ENCODE measurements at places on chromosomes 1 and 21.

DNA sequence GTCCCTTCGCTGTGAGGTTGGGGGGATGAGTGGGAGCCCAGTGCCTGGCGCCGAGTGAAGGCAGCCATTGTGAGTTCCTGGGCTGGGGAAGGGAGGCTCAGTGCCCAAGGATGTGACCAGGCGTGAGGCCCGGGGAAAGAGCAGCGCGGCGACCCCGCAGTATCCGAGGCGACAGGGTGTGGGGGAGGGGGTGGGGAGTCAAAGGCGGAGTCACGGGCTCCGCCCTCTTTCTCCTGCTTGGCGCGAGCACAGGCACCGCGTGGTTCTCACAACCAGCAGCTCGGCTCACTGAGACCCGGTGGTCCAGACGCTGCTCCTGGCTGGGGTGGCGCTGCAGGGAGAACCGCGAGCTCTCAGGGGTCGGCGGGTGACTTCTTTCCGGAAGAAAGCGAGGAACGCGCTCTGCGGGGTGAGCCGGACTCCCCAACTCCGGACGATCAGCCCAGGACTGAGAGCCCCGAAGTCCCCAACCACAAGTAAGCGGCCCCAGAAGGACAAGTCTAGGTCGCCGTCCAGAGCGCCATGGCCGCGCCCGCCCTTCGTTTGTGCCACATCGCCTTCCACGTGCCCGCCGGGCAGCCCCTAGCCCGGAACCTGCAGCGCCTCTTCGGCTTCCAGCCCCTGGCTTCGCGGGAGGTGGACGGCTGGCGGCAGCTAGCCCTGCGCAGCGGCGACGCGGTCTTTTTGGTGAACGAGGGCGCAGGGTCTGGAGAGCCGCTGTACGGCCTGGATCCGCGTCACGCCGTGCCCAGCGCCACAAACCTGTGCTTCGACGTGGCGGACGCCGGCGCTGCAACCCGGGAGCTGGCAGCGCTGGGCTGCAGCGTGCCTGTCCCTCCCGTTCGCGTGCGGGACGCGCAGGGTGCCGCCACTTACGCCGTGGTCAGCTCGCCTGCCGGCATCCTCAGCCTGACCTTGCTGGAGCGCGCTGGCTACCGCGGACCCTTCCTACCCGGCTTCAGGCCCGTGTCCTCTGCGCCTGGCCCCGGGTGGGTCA, at the start of gene HPDL:
Gene HPDL (plus strand): TSS at position 269 of the 997 bp plus-strand sequence. CDS start 254 bp downstream, at position 523.
- peak; percentile 86 for DNase-seq

- DNase-seq: no peak
These were observed 10.6 kb downstream of the URB1 start for GRCh38 chr21:32382108-32382644.

DNA sequence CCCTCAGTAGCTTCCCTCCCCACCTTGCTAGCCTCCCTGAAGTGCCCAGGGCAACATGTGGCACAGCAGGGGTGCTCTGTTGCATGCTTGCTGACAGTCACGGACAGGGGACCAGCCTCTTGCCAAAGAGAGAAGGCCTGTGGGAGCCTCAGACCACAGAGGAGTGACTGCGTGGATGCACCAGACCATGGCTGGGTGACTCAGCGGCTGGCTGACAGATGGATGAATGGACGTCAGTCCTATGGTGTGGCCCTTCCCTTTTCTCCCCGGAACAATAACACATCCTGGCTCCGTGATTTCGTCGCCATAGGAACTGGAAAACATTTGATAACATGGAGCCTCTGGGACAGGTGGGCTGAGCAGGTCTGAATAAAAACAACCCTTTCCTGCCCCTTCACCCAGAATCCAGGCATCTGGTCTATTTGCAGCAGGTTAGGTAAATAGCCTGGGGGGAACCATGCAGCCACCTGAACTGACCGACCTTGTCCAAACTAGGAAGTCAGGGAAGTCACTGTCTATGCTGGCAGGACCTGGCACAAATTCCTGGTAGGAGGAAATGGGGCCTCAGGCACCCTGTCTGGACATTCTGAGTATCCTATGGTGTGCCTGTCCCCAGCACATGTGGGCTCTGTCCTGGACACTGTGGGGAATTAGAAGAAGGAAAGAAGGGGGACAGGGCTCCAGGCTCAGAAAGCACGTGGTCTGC, 53.3 kb downstream of the NENF start:
- DNase-seq: no peak

DNA sequence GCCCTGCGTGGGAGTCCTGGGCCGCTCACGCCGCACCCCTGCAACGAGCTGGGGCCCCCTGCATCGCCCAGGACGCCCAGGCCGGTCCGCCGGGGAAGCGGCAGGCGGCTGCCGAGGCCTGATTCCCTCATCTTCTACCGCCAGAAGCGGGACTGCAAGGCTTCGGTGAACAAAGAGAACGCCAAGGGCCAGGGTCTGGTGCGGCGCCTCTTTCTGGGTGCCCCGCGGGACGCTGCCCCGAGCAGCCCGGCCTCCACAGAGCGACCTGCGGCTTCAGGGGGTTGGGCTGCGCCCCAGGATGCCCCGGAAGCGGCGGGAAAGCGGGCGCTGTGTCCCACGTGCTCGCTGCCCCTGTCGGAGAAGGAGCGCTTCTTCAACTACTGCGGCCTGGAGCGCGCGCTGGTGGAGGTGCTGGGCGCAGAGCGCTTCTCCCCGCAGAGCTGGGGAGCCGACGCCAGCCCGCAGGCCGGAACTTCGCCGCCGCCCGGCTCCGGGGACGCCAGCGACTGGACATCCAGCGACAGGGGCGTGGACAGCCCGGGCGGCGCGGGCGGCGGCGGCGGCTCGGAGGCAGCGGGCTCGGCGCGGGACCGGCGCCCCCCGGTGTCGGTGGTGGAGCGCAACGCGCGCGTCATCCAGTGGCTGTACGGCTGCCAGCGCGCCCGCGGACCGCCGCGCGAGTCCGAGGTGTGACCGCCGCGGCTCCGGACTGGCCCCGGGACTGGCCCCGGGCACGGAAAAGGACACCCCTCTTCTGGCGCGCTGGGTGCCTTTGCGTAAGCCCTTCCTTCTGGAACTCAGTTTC, 2.7 kb downstream of the FAM110D start:
- DNase-seq: peak; percentile 76

DNA sequence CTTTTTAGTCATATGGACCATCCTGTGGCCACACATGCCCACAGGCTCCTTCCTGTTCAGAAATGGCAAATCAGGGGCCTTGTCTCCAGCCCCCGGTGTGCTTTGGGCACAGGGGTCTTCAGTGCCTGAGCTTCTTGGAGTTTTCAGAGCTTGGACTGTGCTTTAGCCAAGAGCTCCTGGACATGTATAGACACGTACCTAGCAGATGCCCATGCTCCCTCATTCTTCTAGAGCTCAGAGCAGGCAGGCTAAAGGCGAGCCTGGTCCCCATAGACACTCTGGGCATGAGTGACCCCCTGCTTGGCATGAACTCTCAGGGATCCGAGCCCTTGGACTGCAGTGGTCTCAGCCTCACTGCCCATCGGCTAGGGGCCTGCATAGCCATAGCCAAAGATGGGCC, 106.8 kb downstream of the EPHB2 start:
- DNase-seq: no peak

- DNase-seq: no peak
These were observed 155.2 kb downstream of the DMRTA2 start for GRCh38 chr1:50268049-50268448.

- no peak for DNase-seq
These were observed 41.7 kb upstream of the SYT14 start for GRCh38 chr1:209896346-209896745.

DNA sequence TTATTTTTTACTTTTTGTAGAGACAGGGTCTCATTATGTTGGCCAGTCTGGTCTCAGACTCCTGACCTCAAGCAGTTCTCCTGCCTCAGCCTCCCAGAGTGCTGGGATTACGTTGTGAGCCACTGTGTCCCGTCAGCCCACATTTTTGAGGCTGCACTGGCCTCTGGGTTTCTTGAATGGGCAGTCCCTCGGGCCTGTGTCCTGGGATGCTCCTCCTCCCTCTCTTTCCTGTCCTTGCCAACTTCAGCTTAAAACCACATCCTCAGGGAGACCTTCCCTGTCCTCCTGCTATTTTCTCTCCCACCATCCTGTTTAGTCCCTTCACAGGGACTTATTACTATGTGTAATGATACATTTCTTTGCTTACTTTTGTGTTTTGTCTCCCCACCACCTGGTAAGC, 31.4 kb upstream of the LYST start:
- DNase-seq: no peak

GRCh38 chr1:30728832-30729638, 5.7 kb upstream of the MATN1 start:
- DNase-seq: peak; percentile 30

DNA sequence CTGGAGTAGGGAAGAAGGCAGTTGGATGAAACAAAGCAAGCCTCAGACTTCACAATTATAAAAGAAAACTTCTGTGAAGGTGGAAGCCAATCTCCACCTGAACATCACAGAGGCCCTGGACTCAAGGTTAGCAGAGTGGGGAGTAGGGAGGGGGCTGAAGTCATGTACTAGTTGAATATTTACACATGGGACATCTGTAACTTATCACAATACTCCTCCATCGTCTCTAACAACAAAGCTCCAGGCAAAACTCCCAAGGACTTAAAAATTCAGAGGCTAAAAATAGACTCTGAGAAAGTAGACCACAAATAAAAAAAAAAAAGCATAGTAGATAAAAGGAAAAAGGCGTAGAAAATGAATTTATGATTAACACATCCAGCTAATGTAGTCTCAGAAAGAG, 326.3 kb upstream of the PKN2 start:
- DNase-seq: no peak

DNA sequence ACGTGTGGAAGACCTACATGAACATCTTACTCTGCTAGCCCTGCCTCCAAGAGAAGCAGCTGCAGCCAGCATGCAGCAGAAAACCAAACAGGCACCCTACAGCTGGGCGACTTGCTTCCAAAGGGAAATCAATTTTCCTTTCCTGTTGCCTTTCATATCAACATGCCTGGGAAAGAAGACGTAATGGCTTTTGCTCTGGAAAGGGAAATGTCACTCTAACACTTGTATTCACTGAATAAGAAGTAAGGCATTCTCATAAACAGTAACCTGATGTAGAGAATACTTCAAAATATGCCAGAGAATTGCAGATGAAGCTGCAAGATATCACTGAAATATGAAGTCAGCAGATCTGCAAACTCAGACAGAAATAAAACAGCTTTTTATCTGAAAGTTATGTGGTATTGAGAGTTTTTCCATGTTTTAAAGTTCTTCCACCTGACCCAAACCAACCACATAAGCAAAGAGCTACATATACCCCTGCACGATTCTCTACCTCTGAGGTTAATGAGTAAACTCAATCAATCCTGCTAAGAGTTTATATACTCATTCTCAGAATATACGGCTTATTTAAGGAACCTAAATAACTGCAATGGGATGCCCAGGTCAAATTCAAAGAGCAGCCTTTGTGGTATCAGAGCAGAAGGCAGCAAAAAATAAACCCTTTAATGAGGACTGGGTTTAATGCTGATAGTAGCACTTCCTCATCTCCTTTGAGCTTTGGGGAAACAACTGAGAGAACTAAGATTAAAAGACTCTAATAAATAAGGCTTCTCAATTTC, 150.9 kb downstream of the RERE start:
- no peak for DNase-seq

GRCh38 chr1:6301526-6301925, 40.6 kb upstream of the GPR153 start:
- DNase-seq: no peak

DNA sequence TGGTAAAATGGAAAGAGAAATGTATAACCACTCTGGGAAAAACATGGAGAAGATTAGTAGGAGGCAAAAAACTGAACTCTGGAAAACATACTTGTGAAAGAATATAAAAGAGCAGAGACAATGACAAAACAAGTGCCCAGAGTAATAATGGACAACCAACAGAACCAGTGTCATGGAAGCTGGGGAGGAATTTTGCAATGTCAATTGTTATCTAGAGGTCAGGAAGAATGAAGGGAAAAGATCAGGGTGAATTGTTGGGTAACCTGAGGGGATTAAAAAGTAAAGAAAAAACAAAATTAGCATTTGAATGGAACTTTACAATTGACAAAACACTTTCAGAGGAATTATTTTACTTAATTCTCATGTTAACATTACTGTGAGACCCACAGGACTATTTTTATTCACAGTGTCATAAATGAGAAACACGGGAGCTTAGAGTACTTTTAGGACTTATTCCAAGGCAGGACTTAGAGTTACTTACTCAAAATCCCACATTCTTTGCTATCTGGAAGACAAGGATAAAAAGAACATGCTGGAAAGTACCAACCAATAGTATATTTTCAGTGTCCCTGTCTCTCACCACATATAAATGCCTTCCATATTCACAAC, 19.5 kb downstream of the JAM2 start:
- no peak for DNase-seq

GRCh38 chr1:110057963-110058518, 12.4 kb downstream of the ALX3 start:
- DNase-seq: no peak
